ENCODE measurements at places on chromosomes 5 and 9.

GRCh38 chr5:98349251-98349989, 424.0 kb upstream of the RGMB start:
- DNase-seq, result peak; percentile 64

- no peak for DNase-seq
These were observed 98.7 kb downstream of the TLE4 start for GRCh38 chr9:79670269-79670961.

DNA sequence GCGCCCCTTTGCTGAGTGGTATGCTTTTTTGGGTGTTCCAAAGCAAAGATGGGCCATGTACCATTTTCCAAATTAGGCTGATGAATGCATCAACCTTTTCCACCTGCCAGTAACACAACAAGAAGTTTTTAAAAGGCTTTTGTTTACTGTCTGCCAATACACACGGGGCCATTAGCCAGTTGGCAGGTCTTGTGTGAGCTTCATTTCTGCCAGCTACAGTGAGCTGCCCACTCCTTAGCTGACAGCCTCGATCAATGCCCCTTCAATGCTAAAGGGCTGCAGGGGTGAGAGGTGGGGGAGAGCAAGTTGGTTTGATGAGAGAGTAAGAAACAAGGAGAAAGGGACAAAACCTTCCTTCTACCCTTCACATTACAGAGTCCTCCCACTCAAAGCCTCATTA, 128.7 kb downstream of the C5orf15 start:
- DNase-seq, result no peak

GRCh38 chr9:136058801-136059302, 36.2 kb downstream of the NACC2 start:
- DNase-seq, result no peak

DNA sequence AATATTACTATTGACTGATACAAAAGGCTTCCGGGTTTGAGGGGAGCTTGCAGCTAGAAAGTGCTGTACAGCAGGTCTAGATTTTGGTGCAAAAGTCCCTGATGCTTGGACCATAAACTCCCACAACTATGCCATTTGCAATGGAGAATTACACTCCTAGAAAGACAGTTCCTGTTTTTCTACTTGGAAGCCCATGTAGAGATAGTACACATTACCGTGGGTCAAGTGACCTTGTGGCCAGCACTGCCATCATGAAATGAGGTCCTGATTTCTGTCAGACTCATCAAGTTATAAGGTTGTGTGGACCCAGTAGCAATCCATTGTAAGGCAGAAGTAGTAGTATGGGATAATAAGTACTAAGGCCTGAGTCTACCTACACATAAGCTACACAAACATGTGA, 42.8 kb upstream of the TNFSF8 start:
- no peak for DNase-seq

- DNase-seq, result no peak
These were observed 141.1 kb downstream of the HSD17B3 start for GRCh38 chr9:96160866-96161265.
